Esophagus squamous epithelium (tissue), 5 donors: ENCODE measurements at places on chromosomes 1 and 21. TPM values are rescaled to one million over a fixed set of nuclear protein-coding genes. Genes with fewer than 3 reads are reported as not detected.

S100A1 gene
- 1.8 TPM for total RNA-seq

GSTM3 gene
- total RNA-seq, result 273 TPM

GRCh38 chr1:97913506-97914139, 7.2 kb downstream of the DPYD start:
- DNase-seq, result no peak
- H3K36me3 ChIP-seq, result no peaks in the 10 kb centered on the region
- peaks cover 30% of the 10 kb centered on the region for H3K4me1 ChIP-seq
- no peak overlapping the region for H3K4me3 ChIP-seq
- H3K27me3 ChIP-seq, result no peaks in the 10 kb centered on the region

OR2L3 gene
- not detected for total RNA-seq

- no peaks in the 10 kb centered on the region for H3K27me3 ChIP-seq
- no peak overlapping the region for H3K4me3 ChIP-seq
- no peak overlapping the region for H3K27ac ChIP-seq
- DNase-seq, result no peak
- H3K4me1 ChIP-seq, result no peaks in the 10 kb centered on the region
- H3K36me3 ChIP-seq, result no peaks in the 10 kb centered on the region
Measured at GRCh38 chr1:93749894-93750301, 68.3 kb upstream of the BCAR3 start.

DNA sequence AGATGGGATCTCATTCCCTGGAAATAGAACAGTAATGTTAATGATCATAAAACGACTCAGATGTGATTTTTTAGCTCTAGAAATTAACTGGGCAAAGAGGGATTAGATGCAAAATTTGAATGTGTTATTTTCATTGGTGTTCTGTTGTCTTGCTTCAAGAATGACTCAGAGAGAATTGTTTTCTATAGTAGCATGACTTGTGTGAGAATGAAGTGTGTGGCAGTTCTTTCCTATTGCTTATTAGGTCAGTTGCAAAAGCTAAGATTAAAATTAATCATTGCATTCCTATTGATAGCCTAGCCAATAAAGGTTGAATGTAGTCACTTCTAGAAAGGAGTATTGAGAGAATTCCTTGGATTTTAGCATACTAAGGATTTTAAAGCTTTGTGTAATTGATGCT, 22.9 kb downstream of the SPEN start:
- DNase-seq, result no peak
- H3K36me3 ChIP-seq, result peaks cover 3% of the 10 kb centered on the region
- peaks cover 47% of the 10 kb centered on the region for H3K4me1 ChIP-seq
- no peak overlapping the region for H3K4me3 ChIP-seq
- H3K27ac ChIP-seq, result no peak overlapping the region

DNA sequence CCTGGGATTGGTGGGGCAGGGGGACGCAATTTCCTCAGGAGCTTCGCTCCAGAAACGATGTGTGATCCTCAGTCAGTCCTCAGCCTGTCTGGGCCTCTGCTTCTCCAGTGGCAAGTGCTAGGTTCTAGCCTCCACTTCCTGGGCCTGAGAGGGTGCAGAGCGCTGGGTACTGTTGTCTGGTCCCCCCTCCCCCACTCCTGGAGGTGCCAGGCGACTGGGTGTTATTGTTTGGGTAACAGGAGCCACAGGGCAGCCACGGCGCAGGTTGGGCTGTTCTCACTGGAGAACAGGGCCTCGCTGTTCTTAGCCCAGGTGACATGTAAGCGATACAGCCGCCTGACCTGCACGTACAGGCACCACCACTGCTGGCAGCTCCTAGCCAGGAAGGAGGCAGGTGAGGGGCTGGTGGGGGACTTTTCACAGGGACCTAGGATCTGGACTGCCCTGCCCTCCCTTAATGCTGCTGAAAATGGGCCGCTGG, 2.1 kb downstream of the RPS6KA1 start:
- H3K4me3 ChIP-seq, result peak overlapping the region; percentile 86
- no peak for DNase-seq
- H3K36me3 ChIP-seq, result no peaks in the 10 kb centered on the region
- H3K4me1 ChIP-seq, result peaks cover 44% of the 10 kb centered on the region
- H3K27me3 ChIP-seq, result no peaks in the 10 kb centered on the region

TFAP2E gene
- not detected for total RNA-seq
